NCI-H526 (cell line): ENCODE measurements at places on chromosomes 3 and 15.
A peak's percentile ranks its signal among the peaks of the same experiment; 100 is the strongest.

GRCh38 chr3:28948685-28949084 is 332.2 kb upstream of the RBMS3 start:
- no peak for DNase-seq

- DNase-seq = no peak
Measured at GRCh38 chr3:138939561-138940241, 7.2 kb downstream of the FOXL2 start.

- DNase-seq = no peak
Measured at GRCh38 chr3:106582151-106582550, 713.3 kb upstream of the CBLB start.

GRCh38 chr15:51092480-51093040 is 2.1 kb downstream of the TNFAIP8L3 start:
- DNase-seq = no peak

DNA sequence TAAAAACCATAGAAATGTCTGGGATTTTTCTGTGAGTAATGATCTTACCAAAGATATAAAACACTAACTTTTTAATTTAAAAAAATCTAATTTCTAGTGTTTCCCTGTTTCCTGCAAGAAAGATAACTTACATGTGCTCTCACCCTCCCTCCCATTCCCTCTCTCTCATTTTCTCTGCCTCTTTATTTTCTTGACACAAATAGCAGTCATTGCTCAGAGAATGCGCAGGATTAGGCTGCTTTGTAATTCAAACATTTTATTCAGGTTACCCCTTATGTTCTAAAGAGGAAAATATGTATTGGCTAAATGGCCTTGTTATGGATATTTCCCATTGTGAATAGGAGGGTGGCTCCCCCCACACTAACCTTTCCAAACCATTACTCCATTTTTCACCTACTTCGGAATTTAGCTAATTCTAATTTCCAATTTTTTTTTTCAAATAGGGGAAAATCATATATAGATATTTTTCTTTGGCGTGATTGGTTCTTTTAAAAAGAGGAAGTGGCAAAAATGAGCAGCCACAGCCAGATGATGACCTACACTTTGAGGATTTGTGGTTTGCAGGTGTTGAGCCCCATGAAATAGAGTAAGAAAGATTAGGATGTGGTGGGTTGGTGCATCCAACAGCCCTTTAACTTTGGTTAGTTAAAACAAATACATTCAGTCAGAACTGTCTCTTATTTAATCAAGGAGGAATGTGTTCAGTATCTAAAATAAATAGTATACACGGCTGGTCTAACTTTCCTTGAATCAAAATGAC is 554.4 kb downstream of the IGSF11 start:
- no peak for DNase-seq

DNA sequence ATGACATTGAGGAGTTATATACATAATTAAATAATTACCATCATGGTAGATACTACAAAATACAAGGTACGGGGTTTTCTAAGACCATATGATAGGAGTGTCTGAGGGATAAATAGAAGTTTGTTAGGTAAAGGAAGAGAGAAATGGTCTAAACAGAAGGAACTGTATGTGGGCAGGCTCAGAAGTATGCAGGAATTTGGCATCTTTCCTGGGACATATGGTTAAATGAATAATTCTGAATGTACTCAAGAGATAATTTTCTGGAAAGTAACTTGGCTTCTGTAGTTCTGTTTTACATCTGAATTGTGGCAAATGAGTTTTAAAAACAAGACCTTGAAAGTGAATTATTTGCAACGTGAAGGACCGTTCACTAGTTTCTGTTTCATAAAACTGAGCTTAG is 17.5 kb downstream of the LMCD1 start:
- no peak for DNase-seq

DNA sequence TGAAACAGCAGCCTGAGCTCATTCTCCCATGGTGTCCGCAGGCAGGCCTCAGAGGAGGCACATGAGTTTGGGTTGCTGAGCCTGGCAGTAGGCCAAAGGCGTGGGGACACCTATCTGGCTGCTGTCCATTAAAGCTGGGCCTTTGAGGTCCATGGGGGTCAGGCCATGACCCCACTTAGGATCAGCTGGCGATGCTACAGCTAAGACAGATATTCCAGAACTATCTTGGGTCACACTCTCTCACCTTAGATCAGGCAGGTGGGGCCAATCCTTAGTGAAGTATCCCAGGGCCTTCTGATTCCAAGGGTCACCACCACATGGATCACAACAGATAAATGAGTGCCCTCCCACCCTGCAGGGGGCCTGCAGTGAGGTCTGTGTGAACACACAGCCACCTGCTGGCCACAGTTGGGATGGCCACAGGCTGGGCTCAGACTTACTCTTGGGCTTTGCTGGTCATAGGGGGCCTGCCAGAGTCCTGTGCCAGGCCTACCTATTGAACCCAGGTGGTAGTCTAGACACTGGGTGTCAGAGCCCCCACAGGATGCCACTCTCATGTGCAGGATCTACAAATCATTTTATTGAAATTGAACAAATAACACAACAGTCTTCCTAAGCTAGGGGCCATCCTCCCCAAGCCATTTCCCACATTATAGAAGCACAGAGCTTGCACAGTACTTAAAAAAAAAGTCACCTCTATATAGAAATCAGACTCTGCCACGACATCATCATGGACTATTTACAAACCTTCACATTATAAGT is 2.0 kb upstream of the HYAL2 start:
- DNase-seq = peak; percentile 21

GRCh38 chr3:133973249-133973980 is 56.3 kb downstream of the SLCO2A1 start:
- no peak for DNase-seq

- no peak for DNase-seq
Measured at GRCh38 chr15:72758182-72758581, 25.4 kb downstream of the ADPGK start.

DNA sequence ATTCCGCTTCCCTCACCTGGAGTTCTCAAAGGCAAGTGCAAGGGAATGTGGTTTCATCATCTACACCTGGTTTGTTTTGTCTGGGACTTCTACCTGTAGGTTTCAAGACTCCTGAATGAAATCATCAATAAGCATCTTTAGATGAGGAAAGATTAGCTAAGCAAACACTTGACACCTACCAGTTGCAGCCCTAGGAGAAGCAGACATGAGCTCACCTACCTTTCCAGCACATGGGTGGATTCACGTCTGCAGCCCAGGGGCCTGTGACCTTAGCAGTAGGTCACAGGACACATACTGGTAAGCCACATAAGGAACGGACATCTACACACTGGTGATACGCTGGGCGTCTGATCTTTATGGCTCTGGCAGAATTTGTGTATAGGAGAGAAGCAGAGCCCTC is 26.7 kb downstream of the SLCO2A1 start:
- DNase-seq = no peak

DNA sequence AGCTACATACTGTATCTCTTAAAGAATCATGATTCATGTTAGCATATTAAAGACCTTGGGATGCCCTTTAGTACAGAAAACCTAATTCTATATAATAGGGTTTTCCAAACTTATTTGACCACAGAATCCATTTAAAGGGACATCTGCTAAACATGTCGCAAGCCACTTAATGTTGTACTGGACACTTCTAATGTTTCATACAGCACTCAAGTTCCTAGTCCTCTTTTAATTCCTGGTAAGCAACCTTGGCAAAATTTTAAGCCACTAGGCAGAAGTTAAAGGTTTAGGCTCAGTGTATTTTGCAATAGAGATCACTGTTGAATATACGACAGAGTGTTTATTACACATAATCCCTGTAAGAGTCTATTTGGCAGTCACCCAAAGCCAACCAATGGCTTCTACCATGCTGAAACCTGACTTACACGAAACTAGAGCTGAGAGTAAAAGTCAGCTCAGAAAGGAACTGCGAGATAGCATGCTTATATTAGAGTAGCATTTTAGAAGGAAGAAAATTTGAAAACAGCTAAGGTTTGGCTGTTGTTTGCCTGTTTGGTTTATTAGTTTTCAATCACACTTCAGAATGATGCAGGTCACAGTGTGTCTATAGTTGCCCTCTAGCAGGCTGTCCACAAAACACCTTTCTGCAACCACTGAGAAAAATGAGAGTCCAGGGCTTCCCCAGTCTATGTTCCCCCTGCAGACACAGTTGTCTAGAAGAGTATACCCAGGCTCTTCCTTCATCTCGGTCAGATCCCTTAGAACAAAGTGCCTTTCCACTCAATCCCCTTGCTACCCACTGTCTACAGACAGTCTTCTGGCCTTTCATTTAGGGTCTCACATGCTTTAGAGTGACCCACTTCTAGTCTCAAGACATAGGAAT is 104.4 kb downstream of the FMN1 start:
- DNase-seq = no peak

DNA sequence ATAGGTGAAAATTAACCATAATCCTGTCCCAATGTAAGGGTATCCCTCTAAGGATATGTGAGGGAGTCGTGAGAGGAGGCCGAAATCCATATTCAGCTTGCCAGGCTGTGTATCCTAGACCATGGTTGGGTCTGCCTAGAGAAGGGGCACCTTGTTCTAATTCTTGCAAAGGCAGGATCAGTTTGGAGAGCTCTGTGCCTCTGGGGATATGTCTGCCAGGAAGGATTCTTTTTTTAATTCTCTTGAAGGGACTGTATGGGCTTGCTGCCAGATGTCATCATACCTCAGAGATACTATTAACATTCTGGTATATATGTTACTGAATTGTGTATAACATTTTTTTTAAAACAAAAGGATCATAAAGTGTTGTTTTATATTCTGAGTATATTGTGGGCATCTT is 2.4 kb downstream of the ATP1B3 start:
- DNase-seq = no peak

DNA sequence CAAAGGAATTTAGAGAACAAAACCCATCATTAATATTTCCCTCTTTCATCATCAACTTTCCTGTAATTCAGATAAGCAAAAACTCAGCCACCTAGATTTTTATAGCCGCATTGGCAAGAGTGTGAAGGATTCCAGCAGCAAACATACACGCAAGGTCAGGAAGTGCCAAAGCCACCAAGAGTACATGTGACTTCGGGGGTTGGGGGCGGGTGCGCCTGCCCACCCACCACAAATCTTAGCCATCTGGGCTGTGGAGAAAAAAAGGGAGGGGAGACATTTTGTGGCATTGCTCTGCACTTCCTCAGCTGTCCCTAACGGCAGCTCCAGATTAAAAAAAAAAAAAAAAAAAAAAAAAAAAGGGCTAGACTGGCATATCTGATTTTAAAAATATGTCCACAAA is 148.4 kb downstream of the TNIK start:
- no peak for DNase-seq

GRCh38 chr15:25810154-25810553 is 53.0 kb downstream of the ATP10A start:
- DNase-seq = no peak

DNA sequence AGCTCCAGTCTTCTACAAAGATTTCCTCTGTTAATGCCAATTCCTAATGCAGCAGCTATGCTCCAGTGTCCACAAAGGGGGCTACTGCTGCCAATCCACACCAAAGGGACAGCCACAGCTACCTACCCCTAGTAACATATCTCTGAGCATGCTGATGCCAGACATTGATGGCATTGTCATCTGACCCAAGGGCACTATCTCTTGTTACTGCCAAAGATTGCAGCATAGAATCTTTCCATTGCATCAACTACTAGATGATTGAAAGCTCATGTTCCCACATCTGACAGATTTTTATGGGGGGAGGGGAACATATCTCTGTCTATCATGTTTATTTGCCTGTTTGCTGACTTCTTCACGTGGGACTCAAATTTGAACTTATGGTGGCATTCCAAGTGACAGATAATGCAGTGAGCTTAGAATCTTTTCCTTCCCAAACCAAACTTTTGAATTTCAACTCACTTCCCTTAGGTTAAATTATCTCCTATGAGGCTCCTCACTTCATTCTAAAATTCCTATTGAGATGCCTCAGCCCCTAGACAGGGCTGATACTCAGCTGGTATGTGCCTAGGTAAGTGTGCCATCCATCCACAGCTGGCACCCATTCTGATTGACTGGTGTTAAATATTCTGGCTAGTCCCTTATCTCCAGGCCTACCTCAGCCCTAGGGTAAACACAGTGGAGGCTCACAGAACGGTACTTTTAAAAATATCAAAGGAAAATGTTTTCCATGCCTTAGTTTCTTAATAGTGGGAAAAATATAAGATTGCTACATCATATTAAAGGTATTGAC is 100.3 kb downstream of the STRIT1 start:
- DNase-seq = no peak

DNA sequence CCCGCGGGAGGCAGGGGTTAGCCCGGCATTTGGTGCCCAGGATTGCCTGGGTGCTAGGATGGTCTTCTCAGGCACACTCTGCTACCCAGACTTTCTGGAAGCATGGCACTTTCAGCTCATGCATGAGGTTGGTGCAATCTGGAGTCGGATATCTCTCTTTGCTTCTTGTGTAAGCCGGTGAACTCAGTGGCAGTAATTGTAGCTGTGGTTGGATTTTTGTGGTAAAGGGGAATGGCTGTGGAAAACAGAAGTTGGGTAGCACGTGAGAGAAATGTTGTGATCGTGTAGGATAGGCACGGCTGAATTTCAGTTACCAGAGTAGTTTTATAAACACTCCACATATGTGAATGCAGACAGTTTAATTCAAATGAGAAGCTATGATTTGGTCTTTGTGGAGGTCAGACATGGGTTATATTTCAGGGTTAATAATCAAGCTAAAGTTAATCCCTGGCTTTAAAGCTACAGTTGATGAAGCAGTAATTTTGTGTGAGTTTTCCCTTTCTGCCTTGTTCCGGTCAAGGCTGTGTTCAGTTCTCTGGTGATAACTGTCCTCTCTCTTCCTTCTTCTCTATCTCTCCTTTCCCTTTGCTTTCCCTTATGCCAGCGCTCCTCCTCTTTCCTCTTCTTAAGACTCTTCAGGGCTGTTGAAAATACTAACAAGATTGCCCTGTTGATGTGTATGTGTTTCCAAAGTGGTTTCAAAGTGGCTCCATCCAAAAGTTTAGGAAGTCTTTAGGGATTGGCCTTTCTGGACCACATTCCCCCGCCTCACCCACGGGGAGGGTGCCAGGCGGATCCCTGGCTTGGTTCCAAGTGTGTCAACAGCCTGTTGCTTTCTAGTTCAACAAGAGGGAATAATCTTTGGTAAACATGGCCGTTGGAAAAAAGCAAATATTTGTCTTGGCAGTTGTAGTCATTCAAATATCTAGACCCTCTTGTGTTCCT is 404.6 kb upstream of the C2CD4B start:
- peak; percentile 96 for DNase-seq

DNA sequence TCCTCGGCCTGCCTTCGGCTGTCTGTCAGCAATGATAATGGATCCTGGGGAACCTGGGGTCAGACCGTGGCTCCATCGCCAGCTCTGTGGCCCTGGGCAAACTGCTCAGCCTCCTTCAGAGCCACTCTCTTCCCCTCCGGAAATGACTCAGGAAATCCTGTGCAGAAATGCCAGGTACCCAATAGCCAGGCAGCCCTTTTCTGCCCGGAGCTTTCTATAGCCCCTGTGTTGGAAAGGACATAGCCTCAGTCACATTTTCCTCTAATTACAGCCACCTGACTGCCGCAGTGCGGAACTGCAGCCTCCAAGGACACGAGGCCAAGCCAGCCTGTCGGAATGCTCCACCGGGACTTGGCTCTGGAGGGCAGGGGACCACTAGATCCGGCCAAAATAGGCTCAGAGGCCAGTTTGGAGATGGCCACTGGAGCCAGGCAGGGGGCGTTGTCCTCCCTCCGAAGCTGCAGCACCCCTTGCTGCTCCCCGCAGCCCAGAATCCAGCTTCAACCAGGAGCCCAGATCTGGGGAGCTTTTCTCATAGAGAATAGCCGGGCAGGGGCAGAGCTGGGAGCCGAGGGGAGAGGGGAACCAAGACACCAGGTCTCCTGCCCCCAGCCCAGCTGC is 11.6 kb upstream of the ZXDC start:
- DNase-seq = no peak
